NCI-H2029 treated with DMSO at 0.1 percent for 48 hours (cell line): ENCODE measurements at places on chromosomes 6 and 20.

GRCh38 chr20:62087632-62088031, 22.0 kb upstream of the TAF4 start:
- no peak for DNase-seq

GRCh38 chr6:300494-301198, 8.4 kb downstream of the DUSP22 start:
- no peak for DNase-seq

DNA sequence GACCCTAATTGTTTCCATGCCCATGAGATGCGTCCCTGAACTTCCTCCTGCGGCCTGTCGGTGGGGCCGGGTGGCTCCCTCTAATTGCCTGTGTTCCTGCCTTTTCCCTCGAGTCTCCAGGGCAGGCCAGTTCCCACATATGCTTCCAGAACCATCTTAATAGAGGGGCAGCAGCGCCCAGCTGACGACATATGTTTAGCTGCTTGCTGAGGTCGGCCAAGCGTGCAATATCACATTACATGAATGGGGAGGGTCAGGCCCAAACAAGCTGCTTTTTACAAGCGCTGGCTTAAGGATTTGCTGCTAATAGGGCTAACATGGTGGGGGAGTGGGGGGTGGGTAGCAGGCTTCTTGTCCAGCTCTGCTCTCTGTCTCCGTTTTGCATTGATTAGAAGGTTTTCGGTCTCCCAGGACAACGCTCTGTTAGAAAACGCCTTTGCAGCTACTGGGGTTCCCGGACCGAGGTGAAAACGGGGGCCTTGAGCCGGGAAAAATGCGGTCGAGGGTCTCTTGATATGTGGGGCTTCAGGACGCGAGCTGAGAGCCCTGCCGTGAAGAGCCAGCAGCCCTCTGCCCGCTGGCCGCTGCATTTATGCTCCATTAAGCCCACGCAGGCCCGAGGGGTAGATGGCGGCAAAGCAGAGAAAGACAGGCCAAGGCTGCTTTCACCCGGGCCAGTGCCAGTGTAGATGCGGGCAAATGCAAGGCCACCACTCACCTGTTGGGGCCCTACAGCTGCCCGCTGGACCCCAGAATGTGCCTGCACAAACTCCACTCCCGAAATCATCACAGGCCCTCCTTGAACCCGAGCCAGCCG, 308.5 kb downstream of the BMP7 start:
- no peak for DNase-seq

- no peak for DNase-seq
These were observed 434.5 kb upstream of the JAG1 start for GRCh38 chr20:11108102-11108810.

DNA sequence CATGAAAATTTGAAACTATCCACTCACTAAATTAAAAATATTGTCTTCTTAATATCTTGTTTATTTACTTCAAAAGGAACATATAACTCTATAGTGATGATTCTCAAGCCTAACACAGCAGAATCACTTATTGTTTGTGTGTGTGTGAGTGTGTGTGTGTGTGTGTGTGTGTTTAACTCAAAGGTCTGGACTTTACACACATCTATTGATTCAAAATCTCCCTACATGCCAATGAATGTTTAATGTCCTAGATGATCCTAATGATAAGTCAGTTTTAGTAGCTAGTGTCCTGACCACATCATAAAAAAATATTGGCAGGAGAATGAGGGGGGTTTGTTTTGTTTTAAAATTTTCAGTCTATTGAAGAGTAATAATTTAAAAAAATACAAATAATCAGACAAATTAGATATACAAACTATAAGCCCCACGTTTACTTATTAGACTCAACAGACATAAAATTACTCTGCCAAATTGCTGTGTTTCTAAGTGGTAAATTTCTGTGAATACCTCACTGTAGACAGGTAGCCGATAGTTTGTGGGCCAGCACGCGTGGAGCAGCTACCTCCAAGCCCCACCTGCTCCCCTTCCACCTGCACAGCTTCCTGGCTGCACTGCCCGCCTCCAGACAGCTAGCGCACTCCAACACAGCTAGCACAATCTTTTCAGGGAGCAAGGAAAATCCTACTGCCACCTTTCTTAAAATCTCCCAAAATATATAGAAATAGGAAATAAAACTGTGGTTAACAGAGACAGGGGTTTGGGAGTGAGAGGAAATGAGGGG, 349.6 kb downstream of the PKHD1 start:
- DNase-seq: no peak

GRCh38 chr20:14489544-14489943, 152.1 kb upstream of the FLRT3 start:
- DNase-seq: no peak

GRCh38 chr6:159169557-159170332, 545 bp downstream of the FNDC1 start:
- no peak for DNase-seq

GRCh38 chr20:20235681-20236080, 132.2 kb upstream of the INSM1 start:
- DNase-seq: no peak

GRCh38 chr20:52405417-52405816, 213.8 kb upstream of the ZFP64 start:
- DNase-seq: no peak
